ENCODE measurements at places on chromosomes 13 and 19. TPM values are rescaled to one million over a fixed set of nuclear protein-coding genes. Genes with fewer than 3 reads are reported as not detected.

DNA sequence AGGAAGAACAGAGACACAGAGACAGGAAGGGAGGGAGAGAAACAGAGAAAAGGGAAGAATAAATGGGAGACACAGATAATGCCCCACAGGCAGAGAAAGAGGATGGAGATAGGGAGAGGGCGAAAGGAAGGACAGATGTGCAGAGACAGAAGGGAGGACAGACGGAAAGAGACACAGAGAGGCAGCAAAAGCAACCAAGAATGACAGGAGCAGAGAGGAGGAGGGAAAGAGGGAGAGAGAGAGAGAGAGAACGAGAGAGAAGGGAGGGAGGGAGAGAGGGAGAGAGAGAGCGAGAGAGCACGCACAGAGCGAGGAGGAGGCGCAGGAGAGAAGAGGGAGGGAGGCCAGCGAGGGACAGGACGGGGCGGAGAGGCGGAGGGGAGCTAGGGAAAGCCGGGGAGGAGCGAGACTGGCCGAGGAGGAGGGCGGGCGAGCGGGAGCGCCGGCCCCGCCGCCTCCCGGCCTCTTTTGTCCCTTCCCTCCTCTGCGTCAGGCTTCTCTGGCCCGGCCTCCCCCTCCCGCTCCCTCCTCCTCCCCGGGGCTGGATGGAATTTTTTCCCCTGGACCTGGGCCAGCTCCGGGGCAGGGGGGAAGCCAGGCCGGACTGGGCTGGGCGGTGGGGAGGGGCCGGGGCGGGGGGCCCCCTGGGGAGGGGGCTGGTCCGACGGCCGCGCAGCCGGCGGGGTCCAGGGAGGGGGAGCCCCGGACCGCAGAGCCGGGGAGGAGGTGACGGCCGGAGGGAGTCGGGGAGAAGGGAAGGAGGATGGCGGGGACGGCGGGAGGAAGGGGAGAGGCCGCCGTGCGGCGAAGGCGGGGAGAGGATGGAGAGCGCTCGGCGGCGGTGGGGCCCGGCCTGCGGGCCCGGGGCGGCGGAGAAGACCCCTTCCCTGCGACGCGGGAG is 4.2 kb upstream of the SPACA6 start:
- no peak overlapping the region for H3K4me3 ChIP-seq
- DNase-seq: no peak
- H3K27me3 ChIP-seq: peaks cover 24% of the 10 kb centered on the region
- H3K4me1 ChIP-seq: peaks cover 15% of the 10 kb centered on the region

DNA sequence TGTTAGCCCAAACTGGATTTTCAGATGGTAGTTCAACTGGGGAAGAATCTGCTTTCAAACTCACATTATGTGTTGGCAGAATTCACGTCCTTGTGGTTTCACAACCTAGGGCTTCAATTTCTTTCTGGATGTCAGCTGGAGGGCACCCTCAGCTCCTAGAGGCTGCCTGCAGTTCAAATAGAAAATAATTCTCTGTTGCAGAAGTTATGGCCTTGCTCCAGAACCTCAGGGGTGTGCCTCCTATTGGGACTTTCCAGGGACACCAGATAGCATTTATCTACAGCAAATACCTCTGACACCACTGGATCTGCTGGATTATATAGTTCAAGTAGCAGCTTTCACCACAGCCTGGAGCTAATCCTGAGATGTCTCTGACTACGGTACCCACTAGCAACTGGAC is 11.8 kb upstream of the RB1 start:
- no peak overlapping the region for H3K27ac ChIP-seq
- no peak for DNase-seq
- H3K36me3 ChIP-seq: no peaks in the 10 kb centered on the region
- no peaks in the 10 kb centered on the region for H3K4me1 ChIP-seq
- no peak overlapping the region for H3K4me3 ChIP-seq

OR4F17 gene
- total RNA-seq: not detected

DNA sequence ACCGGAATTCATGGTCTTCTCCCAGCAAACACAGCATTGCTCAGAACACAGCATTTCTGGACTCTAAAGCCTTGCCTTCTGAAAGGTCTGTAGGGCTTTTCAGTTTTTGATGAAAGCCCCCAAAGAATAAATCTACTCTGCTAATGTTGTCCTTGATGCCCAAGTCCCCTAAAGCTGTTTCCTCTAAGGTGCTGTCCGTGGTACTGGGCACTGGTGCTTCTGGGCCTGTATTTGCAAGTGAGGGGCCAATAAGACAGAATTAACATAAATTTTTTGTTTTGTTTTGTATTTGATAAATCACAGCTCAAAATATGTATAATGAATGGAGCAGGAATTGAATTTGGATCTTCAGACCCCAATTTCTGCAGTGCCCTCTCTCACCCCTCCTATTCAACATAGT is 12.1 kb upstream of the LGALS13 start:
- H3K36me3 ChIP-seq: no peaks in the 10 kb centered on the region
- H3K27ac ChIP-seq: no peak overlapping the region
- H3K4me3 ChIP-seq: no peak overlapping the region
- H3K4me1 ChIP-seq: no peaks in the 10 kb centered on the region
- DNase-seq: no peak
- no peaks in the 10 kb centered on the region for H3K27me3 ChIP-seq

ZNF766 gene
- total RNA-seq: 36.9 TPM

BBC3 gene
- total RNA-seq: 39.9 TPM

GRCh38 chr19:43700395-43701000 is 15.4 kb upstream of the IRGC start:
- no peaks in the 10 kb centered on the region for H3K36me3 ChIP-seq
- H3K27me3 ChIP-seq: no peaks in the 10 kb centered on the region
- H3K4me3 ChIP-seq: no peak overlapping the region
- peaks cover 27% of the 10 kb centered on the region for H3K4me1 ChIP-seq

- no peaks in the 10 kb centered on the region for H3K27me3 ChIP-seq
- no peak overlapping the region for H3K27ac ChIP-seq
- peaks cover 30% of the 10 kb centered on the region for H3K36me3 ChIP-seq
- H3K4me3 ChIP-seq: no peak overlapping the region
Measured at GRCh38 chr13:42946927-42947326, 45.1 kb downstream of the EPSTI1 start.

KRTDAP gene
- total RNA-seq: not detected

PSG2 gene
- total RNA-seq: not detected
